GM23338 (cell line): ENCODE measurements at places on chromosomes 6 and 20. TPM values are rescaled to one million over a fixed set of nuclear protein-coding genes. Genes with fewer than 3 reads are reported as not detected.

PROKR2 gene
- 1.8 and 1.9 TPM in 2 replicates for polyA plus RNA-seq

IRF4 gene
- 1.9 and 4.1 TPM in 2 replicates for polyA plus RNA-seq

CST4 gene
- not detected in 2 replicates for polyA plus RNA-seq

SOBP gene
- 1.5 and 2.2 TPM in 2 replicates for polyA plus RNA-seq

MMP24OS gene
- polyA plus RNA-seq = 25.4 and 31.6 TPM in 2 replicates

BPIFA2 gene
- polyA plus RNA-seq = not detected in 2 replicates

TMC2 gene
- not detected in 2 replicates for polyA plus RNA-seq

TREM1 gene
- not detected in 2 replicates for polyA plus RNA-seq

RAMACL gene
- 0.61 and 0.68 TPM in 2 replicates for polyA plus RNA-seq

VARS2 gene
- 13.7 and 14.2 TPM in 2 replicates for polyA plus RNA-seq

TMEM14B gene
- 210 TPM in 2 replicates for polyA plus RNA-seq

DNAH8 gene
- 0.02 TPM in 1 of 2 replicates, not detected in the other for polyA plus RNA-seq

TMEM239 gene
- polyA plus RNA-seq = not detected in 2 replicates

- DNase-seq = no peak
These were observed 2.8 kb upstream of the E2F1 start for GRCh38 chr20:33688938-33689424.

GRCh38 chr6:160999516-160999915 is 7.9 kb downstream of the MAP3K4 start:
- DNase-seq = no peak

DNA sequence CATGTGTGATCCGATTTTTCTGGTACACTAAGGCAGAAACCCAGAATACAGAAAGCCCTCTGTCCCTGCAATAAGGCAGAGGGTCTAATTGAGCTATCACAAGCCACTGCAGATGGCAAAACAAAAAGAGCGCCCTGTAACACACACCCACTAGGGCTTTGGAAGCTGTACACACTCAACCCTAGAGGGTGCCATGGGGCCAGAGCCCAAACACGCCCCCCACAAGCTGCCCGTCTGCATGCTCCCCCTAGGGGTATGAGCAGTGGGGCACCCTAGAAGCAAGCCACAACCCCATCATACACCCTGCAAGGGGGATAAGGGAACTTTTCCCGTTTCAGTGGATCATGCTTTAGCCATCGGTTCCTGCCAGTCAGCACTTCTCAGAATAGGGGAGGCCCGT is 62.2 kb upstream of the PDE10A start:
- DNase-seq = peak; percentile 41

GRCh38 chr20:57967364-57967763 is 257.5 kb upstream of the PMEPA1 start:
- DNase-seq = no peak

GRCh38 chr6:45991189-45991588 is 24.5 kb downstream of the CLIC5 start:
- peak; percentile 41 for DNase-seq

GRCh38 chr6:7675353-7675945 is 50.5 kb upstream of the BMP6 start:
- DNase-seq = no peak

DNA sequence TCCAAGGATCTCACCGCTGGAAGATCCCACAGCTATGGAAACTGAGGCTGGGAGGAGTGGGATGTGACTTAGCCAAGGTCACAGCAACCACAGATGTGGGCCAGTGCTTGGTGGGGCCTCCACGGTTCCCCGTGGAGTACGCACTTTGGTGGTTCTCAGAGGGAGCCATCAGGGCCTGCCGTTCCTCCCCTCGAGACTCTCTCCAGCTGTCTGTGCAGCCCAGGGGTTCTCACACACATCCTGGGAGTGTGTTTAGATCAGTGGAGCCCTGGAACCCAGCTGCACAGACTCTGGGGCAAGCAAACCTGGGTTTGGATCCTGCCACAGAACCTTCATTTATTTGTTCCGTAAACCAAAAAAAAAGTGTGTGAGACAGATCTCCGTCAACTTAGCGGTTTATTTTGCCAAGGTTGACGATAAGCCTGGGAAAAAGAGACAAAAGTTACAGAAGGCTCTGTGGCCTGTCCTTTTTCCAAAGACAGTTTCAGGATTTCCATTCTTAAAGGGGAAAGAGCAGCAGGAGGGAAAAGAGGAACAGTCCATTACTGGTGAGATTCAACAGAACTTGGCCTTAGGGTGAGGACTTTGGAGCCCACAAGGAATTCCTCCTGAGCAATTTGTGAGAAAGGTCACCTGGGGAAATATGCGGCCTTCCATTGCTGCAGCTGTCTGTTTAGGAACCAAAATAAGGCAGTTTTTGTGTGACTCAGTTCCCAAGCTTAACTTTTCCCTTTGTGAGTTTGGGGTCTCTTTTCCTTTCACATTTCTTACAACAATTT is 13.6 kb upstream of the MYMX start:
- DNase-seq = peak; percentile 19

DNA sequence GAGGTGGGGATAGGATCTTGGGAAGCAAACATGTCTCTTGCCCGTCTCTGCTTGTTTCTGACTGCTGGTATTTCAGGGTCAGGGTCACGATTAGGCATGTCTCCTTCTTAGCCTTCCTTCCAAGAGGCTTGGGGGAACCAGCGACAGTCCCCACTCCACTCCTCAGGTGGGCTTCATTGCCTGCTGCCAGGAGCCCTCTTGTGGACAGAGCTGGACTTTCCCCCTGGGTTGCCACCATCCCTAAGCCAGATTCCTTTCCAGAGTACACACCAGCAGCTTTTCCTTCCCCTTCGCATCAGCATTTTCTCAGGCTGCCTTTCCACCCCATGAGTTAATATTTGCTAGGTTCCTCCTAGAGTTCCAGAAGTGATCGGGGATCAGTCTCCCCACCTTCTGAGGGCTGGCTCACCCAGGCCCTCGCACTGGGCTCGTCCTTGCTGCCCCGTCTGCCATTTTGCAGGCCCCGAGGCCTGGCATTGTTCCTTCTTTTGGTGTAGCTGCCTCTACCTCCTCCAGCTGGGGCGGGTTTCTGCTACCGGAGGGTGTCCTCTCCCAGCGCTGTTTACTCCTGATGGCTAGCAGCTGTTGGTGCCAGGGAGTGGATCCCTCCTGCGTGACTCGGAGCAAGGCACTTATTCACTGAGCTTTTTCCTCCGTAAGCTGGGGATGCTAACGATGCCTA is 8.8 kb upstream of the C20orf144 start:
- peak; percentile 90 for DNase-seq

- peak; percentile 33 for DNase-seq
These were observed 73.2 kb downstream of the INSM1 start for GRCh38 chr20:20440886-20441658.

DNA sequence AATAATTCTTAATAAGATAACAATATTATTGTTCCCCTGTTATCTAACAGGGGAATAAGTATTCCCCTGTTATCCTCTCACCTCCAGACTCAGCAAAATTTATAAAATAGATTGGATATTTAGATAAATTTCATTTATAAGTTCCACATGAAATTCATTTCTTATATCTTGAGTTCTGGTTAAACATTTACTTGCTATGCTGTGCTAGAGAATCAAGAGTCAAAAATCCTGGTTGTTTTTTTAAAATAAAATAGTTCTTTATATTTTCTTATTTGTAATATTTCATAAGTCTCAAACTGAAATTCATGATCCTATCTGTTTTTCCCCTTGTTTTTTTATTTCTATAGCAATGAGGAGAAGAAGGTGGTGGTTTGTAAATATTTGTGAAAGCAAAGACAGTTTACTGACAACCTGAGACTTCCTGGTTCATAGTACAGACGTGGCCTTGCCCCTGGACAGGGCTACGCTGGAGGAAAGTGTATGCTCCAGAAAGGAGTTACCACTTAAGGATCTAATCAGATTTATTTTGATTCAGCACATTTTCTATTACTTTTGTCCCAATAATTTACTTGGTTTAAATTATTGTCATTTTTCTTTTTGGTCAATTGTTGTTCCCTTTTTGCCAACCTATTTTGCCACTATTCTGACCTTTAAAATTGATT is 37.8 kb upstream of the MARCKS start:
- no peak for DNase-seq

- DNase-seq = no peak
These were observed 230.6 kb downstream of the SOD2 start for GRCh38 chr6:159462431-159462830.
